Skin of body (tissue), 3 donors: ENCODE measurements at places on chromosomes 2 and 18. TPM values are rescaled to one million over a fixed set of nuclear protein-coding genes. Genes with fewer than 3 reads are reported as not detected.

Gene C2orf92
- total RNA-seq = 9.3 TPM

Gene RAD51AP2
- total RNA-seq = 0.20 TPM

Gene ANKRD30B
- total RNA-seq = 0.20 TPM

Gene TCF23
- 0.20 TPM for total RNA-seq

Gene MRPL44
- total RNA-seq = 20.6 TPM

Gene MC2R
- total RNA-seq = not detected

- DNase-seq = no peak
Observed at GRCh38 chr2:204261846-204262245, 283.4 kb upstream of the PARD3B start.

DNA sequence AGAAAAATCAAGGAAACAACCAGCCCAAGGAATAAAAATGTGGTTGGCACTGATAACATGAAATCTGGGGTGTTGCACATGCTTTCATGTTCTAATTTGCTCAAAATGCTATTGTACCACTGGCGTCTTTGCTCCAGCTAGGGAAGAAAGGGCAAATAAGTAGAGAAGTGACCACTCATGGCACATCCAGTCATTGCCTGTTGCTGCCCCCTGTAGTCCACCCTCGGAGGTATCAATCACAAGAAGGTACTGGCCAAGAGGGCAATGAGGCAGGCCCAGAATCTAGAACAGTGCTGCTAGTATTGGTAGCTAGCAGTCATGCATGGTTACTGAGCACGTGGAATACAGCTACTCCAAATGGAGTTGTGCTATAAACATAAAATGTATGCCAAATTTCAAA lies 213.4 kb downstream of the CDCA7 start:
- no peak for DNase-seq

DNA sequence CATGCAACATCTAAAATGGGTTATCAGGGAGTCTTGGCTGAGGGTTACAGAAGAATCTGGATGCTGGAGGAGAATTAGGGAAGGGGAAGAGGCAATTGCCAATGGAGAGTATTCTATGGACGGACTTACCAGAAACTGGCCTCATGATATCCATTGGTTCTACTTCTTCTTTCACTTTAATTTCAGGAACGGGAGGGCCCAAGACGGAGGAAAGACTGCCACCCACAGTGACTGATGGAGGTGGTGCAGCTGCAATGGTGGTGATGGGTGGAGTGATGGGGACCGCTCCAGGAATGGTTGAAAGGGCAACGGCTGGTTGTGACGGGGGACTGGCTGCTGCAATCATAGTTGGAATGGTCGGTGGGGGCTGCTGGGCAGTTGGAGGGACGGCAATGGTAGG lies 69.1 kb upstream of the AMMECR1L start:
- no peak for DNase-seq

- DNase-seq = no peak
Observed at GRCh38 chr2:110777531-110778311, 45.3 kb downstream of the ACOXL start.

DNA sequence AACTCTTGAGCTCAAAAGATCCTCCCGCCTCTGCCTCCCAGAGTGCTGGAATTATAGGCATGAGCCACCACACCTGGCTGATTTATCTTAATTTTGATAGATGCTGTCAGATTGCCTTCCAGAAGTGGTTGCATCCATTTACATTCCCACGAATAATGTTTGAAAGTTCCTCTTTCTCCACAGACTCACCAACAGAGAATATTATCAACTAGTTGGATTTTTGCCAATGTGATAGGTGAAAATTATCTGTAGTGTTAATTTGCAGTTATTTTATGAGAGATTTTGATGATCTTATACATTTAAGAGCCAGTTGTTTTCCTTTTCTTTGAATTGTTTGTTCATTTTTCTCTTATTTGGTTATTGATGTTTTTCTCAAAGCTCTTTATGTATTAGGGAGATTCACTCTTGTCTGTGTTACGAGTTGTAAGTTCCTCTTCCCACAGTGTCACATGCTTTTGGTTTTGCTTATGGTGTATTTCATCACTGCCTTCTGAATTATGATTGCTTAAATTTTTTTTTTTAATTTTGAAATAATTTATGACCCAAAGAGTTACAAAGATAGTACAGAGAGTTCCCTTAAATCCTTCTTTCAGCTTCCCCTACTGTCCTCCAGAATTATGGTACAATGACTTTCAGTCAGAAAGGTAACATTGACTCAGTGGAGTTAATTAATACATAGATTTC lies 20.7 kb upstream of the NT5DC4 start:
- DNase-seq = no peak

DNA sequence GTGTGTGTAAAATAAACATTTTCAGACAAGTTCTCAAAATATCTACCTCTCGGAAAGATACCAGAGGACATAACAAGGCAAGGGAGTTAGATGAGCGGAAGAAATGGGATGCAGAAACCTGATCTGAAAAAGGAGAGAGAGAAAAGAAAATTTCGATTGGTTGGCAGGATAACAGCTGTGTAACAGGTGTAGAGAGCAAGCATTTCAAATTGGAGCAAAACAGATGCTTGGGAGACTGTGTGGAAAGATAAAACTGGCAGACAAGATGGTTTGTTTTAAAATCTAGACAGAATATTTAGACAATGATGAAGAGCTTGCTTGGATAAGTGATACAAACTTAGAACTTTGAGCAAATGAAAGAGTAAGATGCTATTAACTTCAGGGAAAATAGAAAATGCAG lies 20.2 kb downstream of the CHST9 start:
- no peak for DNase-seq

DNA sequence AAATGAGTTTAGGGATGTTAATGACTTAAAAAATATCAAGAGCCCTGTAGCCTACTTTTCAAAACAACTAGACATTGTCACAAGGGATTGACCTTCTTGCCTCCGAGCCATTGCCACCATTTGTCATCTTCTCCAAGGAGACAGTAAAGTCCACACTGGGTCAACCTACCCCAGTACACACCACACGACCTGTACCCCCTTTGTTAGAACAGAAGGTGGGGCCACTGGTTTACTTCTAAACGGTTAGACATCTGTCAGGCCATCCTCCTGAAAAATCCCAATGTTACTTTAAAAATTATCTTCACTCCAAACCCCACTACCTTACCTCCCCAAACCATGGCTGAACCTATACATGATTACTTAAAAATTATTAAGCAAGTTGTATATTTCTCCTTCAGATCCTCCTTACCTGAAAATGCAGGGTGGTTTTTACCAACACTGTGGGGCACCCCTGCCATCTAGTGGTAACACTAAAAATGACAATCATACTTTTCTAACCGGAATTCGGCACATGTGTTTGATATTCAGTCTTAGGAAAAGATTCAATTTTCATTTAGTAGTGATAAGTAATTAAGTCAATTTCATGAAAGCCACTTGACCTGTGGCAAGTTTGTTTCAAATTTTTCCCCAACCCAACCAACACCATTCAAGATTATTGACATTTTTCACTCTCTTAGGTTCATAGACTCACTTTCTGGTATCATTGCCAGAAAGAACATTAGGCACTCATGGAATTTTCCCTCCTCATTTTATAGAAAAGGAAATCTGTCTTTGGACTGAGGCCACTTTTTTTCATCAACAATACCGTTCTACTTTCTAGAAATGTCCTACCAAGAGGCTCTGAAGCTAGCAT lies 265.3 kb upstream of the PKDCC start:
- DNase-seq = peak; percentile 24

GRCh38 chr18:45670281-45670962 lies 53.6 kb upstream of the SLC14A1 start:
- DNase-seq = no peak

- DNase-seq = no peak
Observed at GRCh38 chr2:154952346-154952980, 254.0 kb downstream of the KCNJ3 start.

GRCh38 chr2:179250095-179250494 lies 14.5 kb downstream of the SESTD1 start:
- no peak for DNase-seq

DNA sequence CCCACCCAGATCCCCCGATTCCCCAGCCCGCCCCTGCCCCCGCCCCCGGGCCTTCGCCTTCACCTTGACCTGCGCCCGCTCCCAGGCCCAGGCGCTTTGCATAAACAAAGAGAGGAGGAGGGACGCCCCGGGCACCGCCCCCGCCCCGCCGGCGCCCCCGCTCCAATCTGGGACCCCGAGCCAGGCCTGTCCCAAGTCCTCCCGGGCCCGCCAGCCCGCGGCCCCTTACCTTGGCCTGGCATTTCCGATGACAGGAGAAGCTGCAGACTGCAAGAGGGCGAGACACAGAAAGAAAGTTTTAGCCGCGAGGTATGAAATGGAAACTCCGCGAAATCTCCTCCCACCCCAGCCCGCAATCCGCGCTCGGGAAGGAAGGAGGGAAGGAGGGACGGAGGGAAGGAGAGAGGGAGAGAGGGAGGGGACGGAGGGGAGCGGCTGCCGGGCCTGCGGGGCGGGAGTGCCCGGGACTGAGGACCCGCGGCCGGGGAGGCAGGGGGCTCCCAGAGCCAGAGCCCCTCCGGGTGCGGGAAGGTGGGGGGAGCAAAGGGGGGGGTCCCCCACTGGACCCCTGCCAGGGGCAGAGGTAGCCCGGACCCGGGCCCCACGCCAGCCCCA lies 24.2 kb downstream of the TNS1 start:
- DNase-seq = no peak

DNA sequence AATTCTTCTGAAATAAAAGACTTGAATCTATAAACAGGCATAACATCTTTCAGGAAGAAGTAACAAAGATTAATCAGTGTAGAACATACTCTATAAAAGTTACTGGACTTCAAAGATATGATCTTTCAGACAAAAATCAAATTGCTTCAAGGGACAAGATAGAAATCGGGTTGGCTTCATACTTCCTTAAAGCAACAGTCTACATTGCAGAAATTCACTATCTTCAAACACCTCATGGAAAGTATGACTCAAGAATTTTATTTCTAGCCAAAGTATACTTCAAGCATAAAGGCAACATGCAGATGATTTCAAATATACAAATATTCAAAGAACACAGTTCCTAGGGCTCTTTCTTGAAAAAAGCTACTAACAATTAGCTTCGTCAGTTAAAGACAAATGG lies 240.7 kb downstream of the SRBD1 start:
- DNase-seq = no peak

DNA sequence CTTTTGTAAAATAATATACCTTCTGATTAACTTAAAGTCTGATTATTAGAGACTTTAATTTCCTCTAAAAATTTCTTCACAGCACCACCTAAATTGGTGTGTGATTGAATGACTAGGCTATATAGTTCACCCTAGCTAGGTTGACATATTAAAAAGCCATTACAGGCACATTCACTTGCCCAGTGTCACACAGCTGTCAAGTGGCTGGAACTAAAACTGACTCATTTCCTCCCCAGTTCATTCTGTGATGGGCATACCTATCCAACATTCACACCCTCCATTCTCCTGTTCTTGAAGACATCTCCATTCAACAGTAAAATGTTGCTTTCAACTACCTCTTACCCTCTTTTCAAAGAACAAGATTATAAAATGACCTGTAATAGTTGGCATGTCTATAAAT lies 334.5 kb downstream of the ARHGAP15 start:
- DNase-seq = no peak

DNA sequence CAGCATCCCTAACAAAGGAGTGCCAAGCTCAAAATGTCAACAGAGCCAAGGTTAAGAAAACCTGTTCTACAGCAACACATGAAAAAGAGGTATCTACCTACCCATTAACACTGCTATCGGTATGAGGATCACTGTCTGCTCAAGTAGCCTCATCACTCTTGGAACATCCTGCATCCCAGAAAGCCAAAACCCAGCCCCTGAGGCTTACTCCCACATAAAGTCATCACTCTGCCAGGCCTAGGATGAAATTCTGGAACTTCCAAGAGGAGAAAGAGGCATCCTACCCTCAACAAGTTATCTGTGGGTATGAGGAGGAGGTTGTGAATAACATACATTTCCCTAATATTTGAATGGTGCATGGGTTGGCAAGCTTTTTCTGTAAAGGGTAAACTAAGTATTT lies 25.5 kb downstream of the CDH2 start:
- no peak for DNase-seq

GRCh38 chr2:179636100-179636980 lies 225.1 kb downstream of the ZNF385B start:
- DNase-seq = no peak

- no peak for DNase-seq
Observed at GRCh38 chr2:38514603-38515154, 88.0 kb downstream of the HNRNPLL start.

DNA sequence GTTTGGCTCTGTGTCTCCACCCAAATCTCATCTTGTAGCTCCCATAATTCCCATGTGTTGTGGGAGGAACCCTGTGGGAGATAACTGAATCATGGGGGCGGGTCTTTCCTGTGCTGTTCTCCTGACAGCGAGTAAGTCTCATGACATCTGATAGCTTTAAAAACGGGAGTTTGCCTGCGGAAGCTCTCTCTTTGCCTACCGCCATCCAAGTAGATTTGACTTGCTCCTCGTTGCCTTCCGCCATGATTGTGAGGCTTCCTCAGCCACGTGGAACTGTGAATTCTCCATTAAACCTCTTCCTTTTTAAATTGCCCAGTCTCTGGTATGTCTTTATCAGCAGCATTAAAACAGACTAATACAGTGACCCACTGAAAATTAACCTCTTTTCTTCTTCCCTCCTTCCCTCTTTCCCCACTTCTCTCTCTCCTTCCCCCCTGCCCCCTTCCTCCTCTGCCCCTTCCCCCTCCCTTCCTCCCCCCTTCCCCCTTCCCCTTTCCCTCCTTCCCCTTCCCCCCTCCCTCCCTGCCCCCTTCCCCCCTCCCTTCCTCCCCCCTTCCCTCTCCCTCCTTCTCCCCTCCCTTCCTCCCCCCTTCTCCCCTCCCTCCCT lies 818.8 kb downstream of the SLC4A3 start:
- DNase-seq = no peak

DNA sequence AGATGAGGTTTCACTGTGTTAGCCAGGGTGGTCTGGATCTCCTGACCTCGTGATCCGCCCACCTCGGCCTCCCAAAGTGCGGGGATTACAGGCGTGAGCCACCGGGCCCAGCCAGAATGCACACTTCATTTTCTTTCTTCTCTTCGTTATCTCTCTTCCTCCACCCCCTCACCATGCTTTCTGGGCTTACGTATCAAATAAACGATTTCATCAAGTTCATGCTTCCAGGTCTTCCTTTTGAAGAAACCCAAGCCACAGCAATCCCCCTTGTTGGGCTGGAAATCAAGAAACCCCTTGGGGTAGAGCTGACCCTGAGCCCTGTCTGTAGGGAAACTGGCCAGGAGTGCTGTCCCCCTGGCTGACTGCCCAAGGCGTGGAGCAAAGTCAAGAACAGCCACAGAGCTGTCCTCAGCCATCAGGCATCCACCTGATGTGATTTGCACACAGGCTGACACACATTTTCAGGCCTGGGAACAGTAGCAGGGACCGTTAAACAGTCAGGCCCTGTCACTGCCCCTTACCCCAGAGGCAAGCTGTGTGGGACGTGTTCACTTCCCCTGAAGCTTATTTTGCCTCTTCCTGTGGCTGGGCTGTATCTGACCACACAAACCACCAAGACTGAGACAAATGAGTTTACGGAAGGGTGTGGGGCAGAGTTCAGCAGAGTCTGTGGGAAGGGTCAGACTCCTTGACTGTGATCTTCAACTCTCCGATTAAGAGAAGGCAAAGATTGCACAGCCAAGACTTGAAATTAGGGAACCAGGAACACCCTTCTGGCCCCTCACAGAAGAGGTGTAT lies 15.1 kb upstream of the NMUR1 start:
- no peak for DNase-seq

- no peak for DNase-seq
Observed at GRCh38 chr2:96345438-96345837, 9.9 kb downstream of the NCAPH start.

- no peak for DNase-seq
Observed at GRCh38 chr2:188414411-188414810, 122.7 kb downstream of the GULP1 start.
